ENCODE measurements at places on chromosomes 6 and 20. TPM values are rescaled to one million over a fixed set of nuclear protein-coding genes. Genes with fewer than 3 reads are reported as not detected.

Gene PGC
- total RNA-seq = 0.09 TPM

Gene PRL
- not detected for total RNA-seq

Gene SCRT2
- not detected for total RNA-seq

Gene EFCAB8
- not detected for total RNA-seq

Gene JAG1
- 37.3 TPM for total RNA-seq

Gene GLP1R
- not detected for total RNA-seq

Gene FHL5
- total RNA-seq = not detected
